ENCODE measurements at places on chromosomes 13 and 19. TPM values are rescaled to one million over a fixed set of nuclear protein-coding genes. Genes with fewer than 3 reads are reported as not detected.

SIGLECL1 gene
- not detected for total RNA-seq

ERFL gene
- 3.0 TPM for total RNA-seq

RNF225 gene
- total RNA-seq, result 0.53 TPM

ADAMTSL5 gene
- 8.3 TPM for total RNA-seq

CRB3 gene
- 4.9 TPM for total RNA-seq

SCAMP4 gene
- total RNA-seq, result 31.3 TPM

OSCAR gene
- 0.51 TPM for total RNA-seq

PTPRH gene
- total RNA-seq, result not detected

ARRDC5 gene
- 28.6 TPM for total RNA-seq

SMIM44 gene
- total RNA-seq, result not detected

ZSCAN5C gene
- not detected for total RNA-seq

PTH2 gene
- total RNA-seq, result not detected

KLF2 gene
- 445 TPM for total RNA-seq

LIM2 gene
- not detected for total RNA-seq

DACH1 gene
- 0.49 TPM for total RNA-seq

ZNF724 gene
- total RNA-seq, result 2.9 TPM

TMPRSS9 gene
- not detected for total RNA-seq

ICAM4 gene
- total RNA-seq, result 1.2 TPM

CALR3 gene
- total RNA-seq, result not detected

FSTL3 gene
- 6.4 TPM for total RNA-seq

FXYD7 gene
- 3.5 TPM for total RNA-seq

PLK5 gene
- not detected for total RNA-seq

OR7A17 gene
- not detected for total RNA-seq

LGALS13 gene
- total RNA-seq, result not detected

KLK8 gene
- total RNA-seq, result not detected
